ENCODE measurements at places on chromosomes 6 and 20.

DNA sequence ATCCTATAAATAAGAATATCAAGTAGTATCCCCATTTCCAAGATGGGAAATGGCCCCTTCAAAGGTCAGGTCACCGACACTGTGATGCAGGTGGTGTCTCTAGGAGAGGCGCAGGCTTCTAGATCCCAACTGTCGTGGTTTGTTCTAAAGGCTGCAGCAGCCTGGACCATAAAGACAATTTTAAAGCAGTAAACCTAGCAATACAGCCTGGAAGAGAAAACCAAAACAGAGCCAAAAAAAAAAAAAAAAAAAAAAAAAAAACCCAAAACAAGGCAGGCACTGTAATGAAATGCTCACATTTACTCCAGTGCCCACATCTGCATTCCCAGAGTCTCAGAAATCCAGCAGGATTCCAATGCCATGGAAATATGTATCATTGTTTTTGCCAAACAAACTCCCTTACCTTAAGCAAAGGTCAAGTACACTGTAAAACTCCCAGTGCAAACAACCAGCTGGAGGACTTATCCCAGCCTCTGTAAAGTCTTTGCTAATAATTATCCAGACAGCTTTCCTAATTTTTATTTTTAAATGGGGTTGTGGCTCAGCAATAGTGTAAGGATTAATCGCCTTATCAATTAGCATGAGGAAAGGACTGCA lies 98.2 kb downstream of the PSMG4 start:
- DNase-seq = no peak

DNA sequence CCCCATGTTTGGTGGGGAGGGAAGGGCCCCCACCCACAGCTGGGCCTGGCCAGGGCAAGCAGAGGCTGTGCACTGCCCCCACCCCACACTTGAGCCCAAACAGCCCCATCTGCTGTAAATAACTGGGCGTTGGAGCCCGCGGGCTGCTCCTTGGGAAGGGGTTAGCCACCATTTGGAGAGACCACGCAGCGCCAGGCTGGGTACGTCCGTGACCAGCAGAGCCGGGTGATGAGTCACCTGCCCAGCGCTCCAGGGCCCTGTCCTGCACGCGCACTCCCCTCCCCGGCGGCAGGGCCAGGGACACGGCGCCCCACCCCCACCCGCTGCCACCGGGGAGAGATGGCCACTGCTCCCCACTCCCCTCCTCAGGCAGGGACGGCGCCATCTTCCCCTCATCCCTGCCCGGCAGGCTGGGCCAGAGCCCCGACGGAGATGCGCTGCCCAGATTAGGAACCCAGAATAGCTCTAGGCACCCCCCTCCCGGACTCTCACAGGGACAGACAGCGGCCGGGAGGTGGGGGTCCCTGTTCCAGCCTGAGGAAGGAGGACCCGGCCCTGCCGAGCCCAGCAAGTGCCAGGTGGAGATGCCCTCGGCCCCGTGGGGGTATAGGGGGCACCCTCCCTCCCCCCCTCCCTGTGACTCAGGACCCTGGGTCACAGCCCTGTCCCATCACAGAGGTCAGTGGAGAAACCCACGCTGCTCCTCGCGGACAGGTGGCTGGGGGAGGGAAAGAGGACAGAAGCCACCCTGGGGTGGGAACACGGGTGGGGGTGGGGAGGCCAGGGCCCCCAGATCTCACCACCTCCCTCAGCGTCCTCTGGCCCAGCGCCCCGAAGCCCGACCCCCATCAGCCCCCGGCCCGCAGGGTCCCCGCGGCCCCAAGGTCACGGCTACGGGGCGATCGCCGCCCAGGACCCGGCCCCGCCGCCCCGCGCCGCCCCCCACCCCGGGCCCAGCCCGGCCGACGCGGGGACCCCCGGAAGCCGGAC lies 642 bp downstream of the EEF1A2 start:
- no peak for DNase-seq

GRCh38 chr6:36343109-36343680 lies 6.5 kb upstream of the BNIP5 start:
- DNase-seq = no peak

DNA sequence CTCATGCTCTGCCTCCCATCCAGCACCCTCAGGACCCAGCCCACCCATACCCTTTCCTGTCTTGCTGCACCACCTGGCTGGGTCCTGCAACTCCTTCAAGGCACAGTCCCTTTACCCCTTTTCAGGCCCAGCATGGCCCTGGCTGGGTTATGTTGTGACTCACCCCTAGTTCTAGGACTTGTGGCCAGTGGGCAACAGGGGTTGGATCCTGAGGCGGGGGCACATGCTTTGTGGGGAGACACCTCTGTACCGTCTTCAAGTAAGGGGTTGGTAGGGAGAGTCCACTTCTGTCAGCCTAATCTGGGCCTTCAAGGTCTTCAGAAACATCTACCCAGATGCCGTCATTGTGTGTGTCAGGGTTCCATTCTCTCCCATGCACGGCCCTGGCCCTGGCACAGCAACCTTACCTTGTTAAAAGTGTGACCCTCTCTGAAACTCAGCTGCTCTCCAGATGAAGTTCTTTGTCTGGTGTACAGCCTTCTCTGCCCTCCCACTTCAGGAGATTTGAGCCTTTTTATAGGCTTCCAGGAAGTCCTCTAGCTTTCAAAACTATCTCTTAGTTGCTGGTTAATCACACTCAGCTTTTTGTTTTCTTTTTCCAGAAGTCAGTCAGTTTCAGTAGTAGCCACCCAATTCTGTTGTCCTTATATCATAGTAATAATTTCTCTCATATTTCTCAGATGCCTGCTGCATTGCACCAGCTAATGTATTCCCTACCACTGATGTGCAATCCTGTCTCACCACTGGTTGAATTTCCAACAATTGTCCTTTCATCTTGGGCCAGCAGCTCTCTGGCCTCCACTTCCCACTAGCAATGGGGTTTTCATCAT lies 107.3 kb downstream of the NRN1 start:
- DNase-seq = no peak

DNA sequence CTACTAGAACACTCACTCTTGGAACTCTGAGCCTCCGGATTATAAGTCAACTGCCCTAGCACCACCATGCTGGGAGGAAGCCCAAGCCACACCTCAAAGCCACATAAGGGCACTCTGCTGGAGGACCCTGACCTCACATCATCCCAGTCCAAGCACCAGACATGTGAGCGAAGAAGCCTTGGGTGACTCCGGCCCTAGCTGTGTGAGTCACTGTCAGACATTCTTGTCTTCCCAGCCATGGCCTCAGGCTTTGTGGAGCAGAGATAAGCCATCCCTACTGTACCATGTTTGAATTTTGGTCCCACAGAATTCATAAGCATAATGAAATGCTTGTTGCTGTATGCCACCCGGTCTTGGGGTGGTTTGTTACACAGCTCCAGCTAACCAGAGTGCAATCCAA lies 247.7 kb downstream of the SOD2 start:
- DNase-seq = no peak

- no peak for DNase-seq
Observed at GRCh38 chr6:108841377-108841855, 6.8 kb upstream of the ARMC2 start.

DNA sequence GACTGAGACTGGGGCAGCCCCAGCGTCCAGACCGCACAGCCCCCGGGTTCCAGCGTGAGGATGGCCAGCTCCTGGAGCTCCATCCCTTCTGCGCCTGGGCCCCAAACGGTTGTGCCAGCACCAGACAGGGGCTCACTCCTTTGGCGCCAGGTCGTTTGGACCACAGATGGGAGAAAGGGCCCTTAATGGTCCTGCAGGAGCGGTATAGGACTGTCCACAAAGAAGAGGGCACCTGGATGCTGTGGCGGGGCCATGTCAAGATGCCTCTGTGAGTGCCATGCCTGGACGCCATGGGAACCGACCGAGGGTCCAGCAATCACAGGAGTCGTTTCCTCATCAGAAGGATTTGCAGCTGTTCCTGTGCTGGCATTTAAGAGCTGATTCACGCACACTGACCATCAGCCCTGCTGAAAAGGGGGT lies 82.7 kb downstream of the DLL1 start:
- DNase-seq = no peak

- no peak for DNase-seq
Observed at GRCh38 chr20:60956194-60956593, 295.9 kb upstream of the CDH4 start.

GRCh38 chr20:17014756-17015366 lies 212.0 kb upstream of the PCSK2 start:
- no peak for DNase-seq

- DNase-seq = peak; percentile 92
Observed at GRCh38 chr6:116251568-116252384, 2.1 kb downstream of the TSPYL4 start.

GRCh38 chr6:21138336-21139069 lies 455.0 kb upstream of the SOX4 start:
- DNase-seq = no peak

DNA sequence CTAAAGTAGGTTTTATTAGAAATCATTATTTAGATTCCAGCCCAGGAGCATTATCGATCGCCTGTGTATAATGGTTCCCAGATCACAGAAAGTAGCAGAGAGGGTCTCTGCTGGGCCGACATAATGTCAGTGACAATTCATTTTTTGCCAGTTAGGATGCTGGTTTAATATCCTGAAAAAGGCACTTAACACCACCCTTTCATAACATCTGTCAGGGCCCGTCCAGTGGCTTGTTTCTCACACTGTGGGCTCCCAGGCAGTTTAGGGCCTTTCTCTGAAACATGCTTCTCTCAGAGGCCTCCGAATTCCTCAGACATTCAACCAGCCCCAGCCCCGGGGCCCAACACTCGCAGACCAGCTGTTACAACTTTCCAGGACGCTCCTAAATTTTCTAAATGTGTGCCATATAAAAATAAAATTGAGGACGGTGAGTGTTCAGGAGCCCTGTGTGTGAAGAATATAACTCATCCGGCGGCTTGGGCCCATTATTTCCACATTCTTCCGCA lies 108.6 kb upstream of the EYA4 start:
- no peak for DNase-seq

DNA sequence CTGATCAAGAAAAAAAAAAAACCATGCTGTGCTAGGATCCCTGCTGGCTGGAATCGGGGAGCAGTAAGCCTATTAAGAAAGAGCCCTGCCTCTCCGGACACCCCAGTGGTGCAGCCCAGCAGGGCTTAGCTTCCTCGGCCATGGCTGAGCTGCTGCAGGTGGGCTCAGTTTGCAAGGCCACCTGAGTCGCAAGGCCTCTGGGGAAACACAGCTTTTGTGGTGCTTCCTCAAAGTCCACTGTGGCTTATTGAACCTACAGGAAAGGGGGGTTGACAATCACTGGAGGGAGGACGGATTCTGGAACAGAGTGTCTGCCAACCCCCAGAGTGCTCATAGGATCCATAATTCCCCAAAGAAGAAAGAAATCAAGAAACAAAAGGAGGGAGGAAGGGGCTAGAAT lies 240.8 kb downstream of the SMOC2 start:
- DNase-seq = no peak

DNA sequence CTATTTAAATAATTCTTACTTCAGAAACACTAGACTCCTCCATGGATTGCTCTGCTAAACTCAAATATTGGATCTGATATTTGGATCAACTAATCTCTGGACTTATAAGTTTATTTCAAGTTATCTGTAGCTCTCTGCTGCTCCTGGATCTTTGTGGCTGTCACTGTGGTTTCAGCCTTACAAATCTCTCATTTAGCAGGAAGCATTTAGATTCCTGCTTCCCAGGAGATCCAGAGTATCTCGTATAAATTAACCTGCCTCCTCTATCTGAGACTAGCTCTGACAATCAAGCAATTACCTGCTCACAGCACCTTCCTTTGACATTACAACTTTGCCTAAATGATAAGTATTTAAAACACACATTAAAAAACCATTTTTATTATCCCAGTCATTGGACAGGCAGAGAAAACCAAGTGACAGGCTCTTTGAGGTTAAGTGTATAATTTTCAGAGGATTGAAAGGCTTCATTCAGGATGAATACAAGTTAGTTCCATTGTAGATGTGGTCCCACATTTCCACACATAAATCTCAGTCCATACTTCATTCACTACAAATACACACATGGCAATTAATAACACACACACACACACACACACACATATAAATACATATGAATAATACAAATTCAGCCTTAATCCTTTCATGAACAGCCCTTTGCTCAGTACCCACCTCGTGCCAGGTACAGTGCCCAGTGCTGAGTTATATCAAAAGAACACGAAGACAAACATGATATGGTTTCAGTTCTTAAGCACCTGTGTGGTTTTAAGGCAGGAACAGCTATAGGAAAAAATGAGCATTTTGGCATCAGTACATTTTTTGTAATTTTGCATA lies 55.5 kb upstream of the PLCB1 start:
- no peak for DNase-seq

DNA sequence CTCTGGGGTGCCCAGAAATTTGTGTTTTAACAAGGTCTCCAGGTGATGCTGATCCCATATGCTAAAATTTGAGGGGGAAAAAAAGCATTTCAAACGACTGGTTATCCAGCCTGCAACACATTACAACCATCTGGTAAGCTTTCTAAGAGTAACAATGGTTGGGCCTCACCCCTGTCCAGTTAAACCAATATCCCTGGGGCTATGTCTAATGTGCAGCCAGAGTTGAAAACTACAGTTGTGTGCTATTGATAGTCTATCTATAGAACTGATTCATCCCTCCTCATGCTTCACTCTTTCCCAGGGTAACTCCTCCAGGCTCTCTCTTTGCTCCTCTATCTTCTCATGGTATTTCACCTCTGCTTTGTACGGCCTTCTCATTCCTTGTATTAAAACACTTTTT lies 458.3 kb downstream of the MMUT start:
- no peak for DNase-seq

DNA sequence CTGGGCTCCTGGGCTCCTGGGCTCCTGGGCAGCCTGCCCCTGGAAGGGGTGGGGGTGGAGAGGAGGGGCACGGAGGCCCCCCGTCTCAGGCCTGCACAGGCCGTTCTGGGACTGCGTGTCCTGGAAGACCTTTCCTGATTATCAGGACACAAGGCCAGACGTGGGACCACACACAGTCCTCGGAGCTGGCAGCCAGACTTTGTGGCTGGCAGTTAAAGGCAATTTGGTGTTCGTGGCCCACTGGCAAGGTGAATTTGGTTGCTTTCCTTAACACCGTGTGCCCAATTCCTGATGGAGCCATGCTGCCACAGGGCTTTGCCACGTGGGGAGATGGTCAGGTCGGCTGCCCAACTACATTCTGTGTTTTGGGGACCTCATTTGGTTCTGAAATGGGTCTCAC lies 113.5 kb downstream of the SMOC2 start:
- no peak for DNase-seq

DNA sequence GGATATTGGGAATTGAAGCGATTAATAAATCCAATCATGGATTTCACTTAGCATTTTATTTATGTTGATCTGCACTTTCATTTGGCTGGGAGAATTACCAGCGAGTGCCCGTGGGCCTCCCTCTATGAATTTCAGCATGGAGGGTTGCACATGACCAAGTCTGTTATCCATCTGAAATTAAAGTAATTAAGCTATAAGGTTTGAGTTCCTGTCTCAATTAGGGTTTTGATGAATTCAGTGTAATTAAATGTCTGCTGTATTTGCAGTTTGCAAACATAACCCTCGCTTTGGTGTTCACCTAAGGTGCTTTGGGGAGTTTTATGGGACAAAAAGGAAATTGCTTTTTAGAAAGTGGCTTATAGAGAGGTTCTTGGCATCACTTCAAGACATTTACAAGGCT lies 169.8 kb upstream of the RIN2 start:
- DNase-seq = no peak

- peak; percentile 42 for DNase-seq
Observed at GRCh38 chr6:15626878-15627674, 35.8 kb downstream of the DTNBP1 start.

GRCh38 chr6:37547564-37548061 lies 47.9 kb upstream of the CCDC167 start:
- DNase-seq = peak; percentile 93

Measured in cardiac fibroblast (primary cell).